Left kidney (tissue), 8 donors: ENCODE measurements at places on chromosomes 11 and 22.

- no peak for DNase-seq
These were observed 325.4 kb downstream of the BRD1 start for GRCh38 chr22:49502126-49502826.

GRCh38 chr11:119403021-119403420 is 20.0 kb downstream of the THY1 start:
- DNase-seq: no peak

DNA sequence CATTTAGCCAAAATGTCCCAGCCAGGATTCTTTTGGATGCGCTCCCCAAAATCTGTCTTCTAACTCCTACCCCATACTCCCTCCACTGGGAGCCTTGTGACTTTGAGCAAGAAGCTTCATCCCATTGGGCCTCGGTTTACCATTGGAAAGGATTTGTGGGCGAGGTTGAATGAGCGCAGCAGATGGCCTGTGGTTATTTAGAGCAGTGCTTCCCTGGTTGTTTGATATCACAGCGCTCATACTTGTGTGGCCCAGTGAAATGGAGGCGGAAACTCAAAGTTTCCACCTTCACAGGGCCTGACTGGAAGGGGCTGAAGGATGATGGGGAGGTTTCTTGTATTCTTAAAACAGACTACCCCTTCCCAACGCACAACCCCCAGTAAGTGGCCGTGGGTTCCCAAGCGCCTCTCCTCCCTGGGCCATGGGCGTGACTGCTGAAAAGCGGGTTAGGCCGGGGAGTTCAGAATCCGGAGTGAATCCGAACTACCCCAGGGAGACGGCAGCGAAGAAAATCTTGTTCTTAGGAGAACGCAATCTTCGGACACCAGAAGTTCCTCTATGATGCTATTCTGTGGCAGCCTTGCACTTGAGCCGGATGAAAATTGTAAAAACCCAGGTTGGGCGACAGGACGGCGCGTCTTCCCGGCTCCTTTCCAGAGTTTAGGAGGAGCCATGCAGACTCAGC is 1.2 kb upstream of the ATF4 start:
- DNase-seq: no peak

DNA sequence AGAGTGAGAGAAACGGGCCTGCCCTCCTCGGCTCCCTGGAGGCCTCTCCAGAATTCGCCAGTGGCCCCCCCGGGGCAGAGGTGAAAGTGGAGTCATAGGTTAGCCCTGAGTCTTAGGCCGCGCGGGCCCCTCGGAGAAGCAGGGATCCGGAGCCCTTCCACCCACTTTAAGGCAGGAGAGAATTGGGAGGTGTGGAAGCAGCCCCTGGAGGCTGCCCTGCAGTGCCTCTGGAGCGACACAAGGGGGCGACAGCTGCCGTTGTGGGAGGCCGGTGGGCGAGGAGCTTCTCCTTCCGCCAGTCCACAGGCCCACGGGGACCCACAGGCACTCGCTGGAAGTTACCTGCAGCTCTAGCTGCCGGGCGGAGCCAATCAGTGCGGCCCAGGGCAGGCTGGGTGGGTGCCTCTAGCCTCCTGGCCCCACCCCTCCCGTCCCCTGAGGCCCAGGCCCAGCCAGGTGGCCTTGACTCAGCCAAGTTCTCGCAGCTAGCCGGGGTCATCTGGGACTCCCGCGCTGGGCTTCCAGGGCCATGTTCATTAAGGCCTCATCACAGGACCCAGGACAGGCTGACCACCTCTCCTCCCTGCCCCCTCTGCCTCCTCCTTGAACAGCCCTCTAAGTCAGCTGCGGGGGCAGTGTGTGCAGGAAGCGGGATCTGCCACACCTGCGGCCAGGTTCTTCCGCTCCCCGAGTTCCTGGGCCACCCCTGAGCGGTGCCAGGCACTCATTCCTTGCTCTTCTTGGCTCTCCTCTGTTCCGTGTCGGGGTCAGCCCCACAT is 5.0 kb downstream of the DGKZ start:
- no peak for DNase-seq

DNA sequence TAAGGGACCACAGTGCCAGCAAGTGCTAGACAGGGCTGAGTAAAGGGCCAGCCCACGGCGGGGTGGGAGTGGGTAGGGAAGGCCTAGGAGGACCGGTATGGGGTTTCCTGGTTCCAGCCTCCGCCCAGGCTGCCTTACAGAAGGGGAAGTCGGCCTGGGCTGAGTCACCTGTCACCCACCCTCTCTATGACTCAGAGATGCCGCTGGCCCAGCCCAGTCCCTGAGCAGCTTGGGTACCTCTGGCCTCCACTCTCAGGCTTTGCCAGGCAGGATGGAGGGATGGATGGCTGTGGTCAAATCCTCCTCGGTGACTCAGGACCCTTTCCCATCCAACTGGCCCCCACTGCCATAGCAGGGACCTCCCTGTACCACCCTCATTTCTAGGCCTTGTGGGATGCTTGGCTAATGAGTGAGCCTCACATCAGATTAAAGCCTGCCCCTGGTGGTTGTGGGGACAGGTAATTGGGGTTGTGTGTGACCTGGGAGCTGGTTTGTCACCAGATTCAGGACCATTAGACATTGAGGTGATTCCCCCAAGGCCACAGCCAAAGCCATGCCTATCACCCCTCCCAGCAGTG is 13.9 kb downstream of the SLC35E4 start:
- DNase-seq: no peak

GRCh38 chr11:33405834-33406602 is 148.8 kb downstream of the HIPK3 start:
- no peak for DNase-seq

DNA sequence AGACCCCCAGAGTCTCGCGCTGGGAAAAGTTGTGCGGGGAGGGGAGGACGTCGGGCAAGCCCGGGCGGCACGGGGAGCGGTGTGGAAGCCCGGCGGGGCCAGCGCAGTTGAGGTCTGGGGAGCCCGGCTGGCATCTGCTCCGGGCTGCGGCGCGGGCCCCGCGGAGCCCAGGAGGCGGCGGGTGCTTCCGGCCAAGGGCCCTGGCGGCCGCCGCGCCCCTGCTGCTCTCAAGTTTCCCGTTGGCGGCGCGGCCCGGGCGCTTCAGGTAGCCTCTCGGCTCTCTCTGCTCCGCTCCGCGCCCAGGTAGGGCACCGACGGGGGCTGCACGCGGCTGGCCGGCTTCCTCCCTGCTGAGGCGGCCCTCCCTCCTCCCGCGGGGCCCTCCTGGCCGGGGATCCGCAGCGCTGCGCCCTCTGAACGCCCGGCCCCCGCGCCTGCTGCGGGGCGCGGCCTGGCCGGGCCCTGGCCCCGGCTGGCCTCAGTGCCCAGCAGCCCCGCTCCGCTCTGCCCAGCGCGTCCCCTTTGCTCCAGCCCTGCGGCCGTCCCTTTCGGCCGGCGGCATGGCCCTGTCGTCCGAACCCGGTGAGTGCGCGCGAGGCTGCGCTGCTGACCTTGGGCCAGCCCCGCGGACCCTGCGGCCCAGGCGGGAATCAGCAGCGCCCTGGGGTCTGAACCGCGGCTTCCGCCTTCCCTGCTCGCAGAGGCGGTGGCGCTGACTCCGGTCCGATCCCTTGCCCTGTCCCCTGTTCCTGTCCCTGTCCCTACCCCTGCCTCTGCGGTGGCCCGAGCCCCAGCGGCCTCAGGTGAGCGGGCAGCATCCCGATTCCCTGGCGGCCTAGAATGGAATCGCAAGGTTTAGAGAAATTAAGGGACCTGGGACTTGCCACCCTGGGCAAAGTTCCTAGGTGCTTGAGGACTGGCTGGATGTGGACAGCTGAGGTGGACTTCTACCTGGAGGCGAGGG is 4.3 kb upstream of the AMPD3 start:
- DNase-seq: no peak

- no peak for DNase-seq
These were observed 74.4 kb downstream of the PPP2R1B start for GRCh38 chr11:111691741-111692140.

- no peak for DNase-seq
These were observed 158.4 kb downstream of the CADM1 start for GRCh38 chr11:115345840-115346239.

GRCh38 chr11:45354976-45355705 is 69.0 kb upstream of the SYT13 start:
- DNase-seq: peak; percentile 95

DNA sequence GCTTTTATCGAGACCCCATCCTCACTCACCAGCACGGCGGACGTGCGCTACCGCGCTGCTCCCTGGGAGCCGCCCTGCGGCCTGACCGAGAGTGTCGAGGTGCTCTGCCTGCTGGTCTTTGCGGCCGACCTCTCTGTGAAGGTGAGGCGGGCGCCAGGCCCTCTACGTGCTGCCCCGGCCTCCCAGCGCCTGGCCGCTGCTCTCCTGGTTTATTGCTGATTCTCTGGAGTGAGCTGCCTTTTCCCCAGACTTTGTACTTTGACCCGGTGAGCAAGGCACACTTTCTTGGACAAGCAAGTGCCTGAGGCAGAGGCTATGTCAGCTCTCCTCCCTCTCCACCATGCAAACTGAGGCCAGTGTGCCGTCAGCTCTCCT is 6.5 kb downstream of the TPCN2 start:
- DNase-seq: no peak

DNA sequence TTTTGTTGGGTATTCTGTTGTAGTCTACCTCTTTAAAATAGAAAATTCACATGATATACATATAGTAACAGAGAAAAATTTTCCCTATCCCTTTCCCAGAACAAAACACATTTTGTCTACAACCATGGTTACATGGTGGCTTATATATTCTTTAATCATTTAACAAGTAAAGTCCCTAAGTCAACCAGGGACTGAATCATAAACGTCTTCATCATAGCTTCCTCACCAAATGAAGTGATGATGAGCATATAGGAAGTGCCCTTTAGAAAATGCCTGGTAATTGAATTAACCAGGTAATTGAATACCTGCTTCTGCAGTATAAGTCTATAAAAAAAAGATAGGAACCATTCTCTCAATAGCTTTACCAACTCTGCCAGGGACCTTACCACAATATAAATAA is 101.2 kb downstream of the APOL5 start:
- no peak for DNase-seq

DNA sequence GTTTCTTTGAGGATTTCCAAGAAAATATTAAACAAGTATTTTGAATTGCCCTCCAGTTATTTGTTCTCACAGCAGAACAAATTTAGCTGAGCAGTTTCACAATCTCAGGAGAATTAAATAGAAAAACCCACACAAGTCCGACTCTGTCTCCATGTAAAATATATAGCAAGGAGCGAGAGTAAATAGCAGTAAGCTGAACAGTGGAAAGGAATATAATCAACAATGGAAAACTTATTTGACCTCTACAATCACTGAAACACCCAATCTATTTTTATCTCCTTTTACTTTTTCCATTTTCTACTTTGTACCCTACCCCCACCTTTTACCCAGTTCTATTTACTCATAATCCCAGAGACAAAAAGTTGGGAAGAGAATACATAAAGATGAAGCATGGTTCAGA is 34.4 kb downstream of the NARS2 start:
- DNase-seq: no peak

DNA sequence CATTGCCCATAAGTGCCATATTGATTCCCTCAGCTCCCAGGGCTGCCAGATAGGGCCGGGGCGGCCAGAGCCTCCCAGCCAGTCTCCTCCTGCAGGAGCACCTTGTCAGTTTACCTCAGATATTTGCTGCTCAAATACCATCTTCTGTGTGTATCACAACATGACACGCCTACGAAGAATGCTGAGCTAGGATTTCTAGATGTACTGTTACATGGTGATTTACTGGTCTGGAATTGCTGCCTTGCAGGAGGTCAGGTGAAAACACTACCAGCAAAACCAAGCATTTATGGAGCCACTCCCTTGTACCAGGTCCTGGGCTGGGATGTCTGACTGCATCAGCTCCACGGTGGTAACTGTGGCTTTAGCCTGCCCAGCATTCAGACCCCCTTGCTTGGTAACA is 11.8 kb downstream of the MICAL3 start:
- no peak for DNase-seq

DNA sequence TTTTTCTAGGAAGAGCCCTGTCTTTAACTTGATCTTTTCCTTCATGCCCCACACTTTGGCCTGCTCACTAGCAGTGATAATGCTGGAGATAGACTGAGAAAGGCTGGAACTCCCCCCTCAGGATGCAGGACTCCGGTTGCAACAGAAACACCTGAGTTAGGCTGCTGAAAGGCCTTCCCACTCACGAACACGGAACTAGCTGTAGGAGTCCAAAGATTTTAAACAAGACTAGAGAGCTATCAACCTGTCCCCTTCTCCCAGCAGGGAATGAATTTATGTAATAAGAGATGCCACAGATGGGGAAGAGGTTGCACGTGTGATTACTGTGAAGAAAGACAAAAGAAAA is 13.0 kb downstream of the SCN3B start:
- DNase-seq: no peak

GRCh38 chr11:66324664-66325063 is 7.8 kb upstream of the CD248 start:
- DNase-seq: no peak

- DNase-seq: no peak
These were observed 2.4 kb downstream of the PAFAH1B2 start for GRCh38 chr11:117146521-117146920.

GRCh38 chr11:114151631-114152030 is 92.1 kb downstream of the ZBTB16 start:
- no peak for DNase-seq

GRCh38 chr22:37240240-37240940 is 3.7 kb downstream of the RAC2 start:
- DNase-seq: no peak

DNA sequence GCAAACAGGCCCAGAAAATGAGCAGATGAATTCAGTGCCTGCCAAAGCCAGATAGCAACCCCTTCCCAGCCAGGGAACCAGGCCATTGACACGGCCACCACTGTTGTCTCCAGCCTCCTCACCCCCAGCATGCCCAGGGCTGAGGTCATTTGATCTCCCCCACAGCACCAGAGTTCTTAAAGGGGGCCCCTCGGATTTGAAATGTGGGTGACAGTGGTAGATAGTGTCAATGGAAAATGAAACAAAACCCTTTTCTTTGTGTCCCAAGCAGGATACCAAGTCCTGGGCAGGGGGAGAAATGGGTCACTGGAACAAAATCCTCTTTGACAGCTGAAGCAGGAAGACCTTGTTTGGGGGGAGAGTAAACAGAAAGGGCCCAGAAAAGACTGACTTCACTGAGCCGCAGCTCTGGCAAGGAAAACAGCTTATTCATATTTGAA is 14.3 kb upstream of the ACCSL start:
- no peak for DNase-seq

GRCh38 chr22:45678961-45679912 is 7.6 kb downstream of the ATXN10 start:
- no peak for DNase-seq

DNA sequence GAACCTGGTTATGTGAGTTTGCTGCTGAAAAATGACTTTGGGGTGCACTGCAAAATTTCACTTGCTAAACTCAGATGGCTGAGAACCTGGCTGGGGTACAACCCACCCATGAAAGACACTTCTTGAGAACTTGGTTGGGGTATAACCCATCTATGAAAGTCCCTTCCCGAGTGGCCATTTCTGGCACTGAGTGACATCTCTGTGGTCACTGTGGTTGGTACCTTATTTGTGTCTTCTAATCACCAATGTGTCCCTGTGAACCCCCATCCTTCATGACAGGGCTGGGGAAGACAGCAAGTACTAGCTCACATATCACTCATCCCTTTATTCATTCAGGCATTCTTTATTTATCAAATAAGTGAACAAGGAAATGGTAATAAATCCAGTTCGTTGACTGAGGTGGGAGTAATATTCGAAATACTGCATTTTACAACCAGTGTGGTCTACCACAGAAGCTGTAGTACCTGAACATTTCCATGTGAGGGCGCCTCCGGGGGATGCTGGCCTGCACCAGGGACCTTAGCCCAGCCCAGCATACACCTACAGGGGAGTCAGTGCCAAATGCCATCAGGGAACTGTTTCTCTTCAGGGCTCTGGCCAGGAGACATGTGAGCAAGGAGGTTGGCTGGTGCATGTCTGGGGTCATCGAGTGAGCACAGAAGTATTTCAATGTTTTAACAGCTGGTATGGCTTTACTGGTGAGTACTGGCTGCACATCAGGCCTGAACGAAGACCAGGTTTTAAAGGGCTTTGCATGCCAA is 122.1 kb downstream of the CSNK2A3 start:
- DNase-seq: no peak
